ENCODE measurements at places on chromosomes 5 and 9.

- peak; percentile 23 for DNase-seq
Observed at GRCh38 chr5:178793151-178793550, 62.7 kb upstream of the ZNF354A start.

DNA sequence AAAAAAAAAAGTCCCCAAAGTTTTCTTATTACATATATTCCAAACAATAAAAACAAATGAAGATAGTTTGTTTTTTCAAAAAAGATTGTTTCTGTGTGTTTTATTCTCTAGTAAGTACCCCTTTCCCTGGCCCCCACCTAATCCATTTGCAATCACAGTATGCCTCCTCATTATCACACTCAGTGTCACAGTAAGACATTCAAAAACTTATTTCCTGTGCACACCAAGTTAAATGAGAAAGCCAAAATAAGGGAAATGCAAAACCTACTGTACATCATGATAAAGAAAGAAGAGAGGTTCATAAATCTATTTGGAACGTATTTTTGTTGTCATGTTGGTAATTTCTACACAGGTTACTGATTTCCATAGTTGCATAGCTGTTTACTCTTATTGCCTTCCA lies 62.3 kb downstream of the ST8SIA4 start:
- DNase-seq = no peak

DNA sequence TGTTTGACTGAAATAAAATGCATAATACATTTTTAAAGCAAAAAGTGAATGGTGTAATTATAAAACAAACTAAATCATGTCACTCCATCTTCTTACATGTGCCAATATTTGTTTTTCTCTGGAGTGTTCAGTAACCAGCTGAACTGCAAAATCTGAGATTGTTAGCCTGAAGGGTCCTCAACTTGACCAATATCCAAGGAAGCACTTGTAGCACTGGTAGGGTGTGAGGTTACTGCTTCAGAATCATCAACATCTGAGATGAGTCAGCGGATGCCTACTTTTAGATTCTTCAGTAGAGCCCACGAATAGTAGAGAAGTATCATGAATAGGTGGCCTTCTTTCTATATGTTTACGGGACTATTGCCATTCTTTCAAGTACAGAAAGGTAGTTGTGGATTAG lies 226.7 kb downstream of the TLE4 start:
- DNase-seq = no peak

GRCh38 chr9:28620661-28621060 lies 1047.4 kb upstream of the C9orf72 start:
- no peak for DNase-seq

- no peak for DNase-seq
Observed at GRCh38 chr5:158470764-158471534, 612.0 kb upstream of the CLINT1 start.

DNA sequence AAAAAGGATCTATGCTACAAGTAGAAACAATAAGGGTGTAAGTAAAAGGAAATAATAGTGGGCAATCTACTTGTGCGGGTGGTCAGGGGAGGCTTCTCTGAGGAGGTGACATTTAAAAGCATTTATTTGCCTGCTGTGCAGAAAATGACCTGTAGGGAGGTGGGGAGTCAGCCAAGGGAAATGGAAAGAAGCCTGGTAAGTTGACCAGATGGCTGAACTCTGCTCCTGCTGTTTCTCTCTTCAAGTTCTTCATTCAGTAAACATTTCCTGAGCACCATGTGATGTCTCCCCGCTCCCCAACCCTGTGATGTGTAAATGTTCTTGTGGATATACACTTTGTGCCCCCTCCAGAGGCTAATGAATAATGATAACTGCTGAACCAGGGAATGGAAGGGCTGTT lies 9.9 kb upstream of the SPIN1 start:
- DNase-seq = no peak

Data from right renal pelvis (tissue), 4 donors.